GM04503 (cell line): ENCODE measurements at places on chromosomes 11 and 22.

DNA sequence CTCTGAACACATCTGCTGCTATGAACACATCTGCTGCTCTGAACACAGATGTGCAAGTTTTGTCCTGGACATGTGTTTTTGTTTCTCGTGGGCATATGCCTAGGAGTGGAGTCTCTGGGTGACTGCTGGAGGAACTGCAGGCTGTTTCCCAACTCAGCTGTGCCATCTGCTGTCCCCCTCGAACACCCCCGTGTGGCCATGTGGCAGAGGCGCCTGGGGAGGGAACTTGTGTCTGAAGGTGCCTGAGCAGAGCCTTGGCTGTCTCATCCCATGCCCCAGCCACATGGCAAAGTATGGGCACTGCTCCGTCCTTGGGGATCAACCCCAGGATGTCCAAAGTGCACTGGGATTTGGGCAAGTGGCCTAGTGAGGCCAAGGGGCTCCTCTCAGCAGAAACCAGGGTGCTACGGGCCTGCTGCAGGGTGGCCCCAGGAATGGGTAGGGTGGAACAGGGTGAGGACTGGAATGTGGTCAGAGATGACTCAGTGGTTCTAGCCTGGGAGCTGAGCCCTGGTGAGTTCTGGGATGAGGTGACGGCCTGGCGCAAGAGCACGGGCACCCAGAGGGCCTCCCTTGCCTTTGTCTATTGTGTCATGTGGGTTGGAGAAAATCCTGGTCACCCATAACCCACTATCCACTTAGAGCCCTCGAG is 14.7 kb downstream of the GATD1 start:
- peak; percentile 83 for DNase-seq

- DNase-seq, result no peak
Measured at GRCh38 chr11:19173964-19174638, 27.7 kb downstream of the CSRP3 start.

DNA sequence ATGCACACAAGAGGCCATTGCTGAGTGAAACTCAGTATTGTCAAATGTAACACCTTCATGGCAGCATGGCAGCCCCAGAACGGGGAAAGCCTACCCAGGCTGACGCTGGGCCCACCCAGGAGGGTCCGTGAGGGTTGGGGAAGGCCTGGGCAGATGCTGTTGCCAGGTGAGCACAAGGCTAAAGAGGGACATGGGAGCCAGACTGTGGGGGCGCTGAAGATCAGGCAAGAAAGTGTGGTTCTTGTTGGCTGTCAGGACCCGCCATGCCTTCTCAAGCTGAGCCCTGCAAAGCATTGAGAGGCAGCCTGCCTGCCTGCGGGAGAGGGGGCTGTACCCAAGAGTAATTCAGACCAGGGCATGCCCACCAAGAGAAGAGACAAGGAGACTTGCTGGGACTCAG is 85.0 kb upstream of the PITPNB start:
- DNase-seq, result no peak

DNA sequence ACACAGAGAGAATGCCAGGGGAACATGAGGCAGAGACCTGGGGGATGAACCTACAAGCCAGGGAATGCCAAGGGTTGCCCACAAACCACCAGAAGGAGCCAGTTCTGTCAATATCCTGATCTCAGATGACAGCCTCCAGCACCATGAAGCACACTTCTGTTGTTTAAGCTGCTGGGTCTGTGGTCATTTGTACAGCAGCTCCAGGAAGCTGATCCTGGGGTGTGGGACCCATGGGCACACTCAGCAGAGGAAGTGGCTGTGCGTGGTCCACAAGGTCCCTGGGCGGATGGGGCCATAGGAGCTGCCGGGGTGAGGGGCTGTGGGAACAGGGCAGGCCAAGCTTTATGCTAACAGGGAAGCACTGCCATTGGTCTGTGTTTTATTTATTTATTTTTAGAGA is 12.1 kb downstream of the PPM1F start:
- DNase-seq, result no peak

GRCh38 chr11:31127290-31127689 is 242.2 kb downstream of the DCDC1 start:
- DNase-seq, result no peak

DNA sequence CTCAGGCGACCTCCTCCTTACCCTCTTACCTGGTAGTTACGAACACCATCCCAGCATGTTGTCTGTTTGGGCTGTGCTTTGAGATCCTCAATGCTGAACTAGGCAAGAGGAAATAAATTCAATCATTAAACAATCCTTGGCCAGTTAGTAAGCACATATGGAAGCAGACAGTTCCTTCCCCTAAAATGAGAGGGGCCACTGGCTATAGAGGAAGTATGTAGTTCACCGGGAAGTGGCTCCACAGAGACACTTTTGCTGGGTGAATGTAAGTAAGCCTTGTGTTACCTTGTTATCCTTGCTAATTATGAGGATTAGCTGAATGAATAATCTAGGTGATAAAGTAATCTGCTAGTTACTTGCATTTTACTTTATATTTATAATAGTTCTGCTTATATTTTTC is 2.9 kb downstream of the THYN1 start:
- DNase-seq, result no peak

GRCh38 chr22:50482107-50483074 is 1.0 kb downstream of the ADM2 start:
- DNase-seq, result no peak

DNA sequence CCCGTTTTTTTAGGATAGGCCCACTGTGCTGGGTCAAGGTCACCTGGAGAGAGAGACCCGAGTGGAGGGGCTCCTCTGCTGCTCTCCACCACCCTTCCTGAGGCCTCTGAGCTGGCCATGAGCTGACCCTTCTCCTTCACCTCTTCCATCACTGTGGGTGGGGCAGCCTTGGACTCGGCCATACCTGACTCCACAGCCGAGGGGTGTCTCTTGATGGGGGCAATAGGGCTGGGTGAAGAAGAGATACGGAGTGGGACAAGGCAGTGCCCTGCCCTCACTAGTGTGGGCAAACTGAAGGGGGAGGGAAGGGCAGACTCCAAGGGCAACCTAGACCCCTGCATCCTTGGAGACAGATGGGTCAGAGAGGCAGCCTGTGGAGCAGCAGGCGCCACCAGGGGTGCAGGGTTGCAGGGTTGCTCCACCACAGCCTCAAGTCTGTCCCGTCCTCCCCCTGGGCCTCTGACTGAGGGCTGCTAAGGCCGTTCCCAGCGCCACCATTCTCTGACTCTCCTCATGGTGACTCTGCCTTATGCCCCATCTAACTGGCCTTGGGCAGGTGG is 20.1 kb upstream of the NECTIN1 start:
- no peak for DNase-seq

GRCh38 chr11:128271401-128271800 is 316.0 kb downstream of the ETS1 start:
- no peak for DNase-seq

GRCh38 chr11:69299572-69299971 is 5.6 kb downstream of the MYEOV start:
- DNase-seq, result no peak

DNA sequence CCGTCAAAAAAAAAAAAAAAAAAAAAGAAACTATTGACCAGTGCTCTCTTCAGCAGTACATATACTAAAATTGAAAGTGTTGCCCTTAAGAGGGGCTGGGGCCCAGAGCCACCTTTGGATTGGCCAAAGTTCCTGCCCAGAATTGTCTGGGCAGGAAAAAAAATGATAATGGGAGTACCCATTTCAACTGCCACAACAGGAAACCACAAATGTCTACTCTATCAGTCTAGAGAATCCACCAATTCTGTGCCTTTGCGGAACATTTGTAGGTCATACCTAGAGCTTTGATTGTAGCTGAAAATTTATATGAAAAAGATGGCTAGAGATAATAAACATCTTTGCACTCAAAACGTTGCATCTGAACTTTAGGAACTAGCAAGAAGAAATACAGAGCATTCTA is 69.4 kb downstream of the FAM76B start:
- DNase-seq, result no peak

GRCh38 chr11:129117595-129118350 is 74.4 kb downstream of the ARHGAP32 start:
- DNase-seq, result no peak

DNA sequence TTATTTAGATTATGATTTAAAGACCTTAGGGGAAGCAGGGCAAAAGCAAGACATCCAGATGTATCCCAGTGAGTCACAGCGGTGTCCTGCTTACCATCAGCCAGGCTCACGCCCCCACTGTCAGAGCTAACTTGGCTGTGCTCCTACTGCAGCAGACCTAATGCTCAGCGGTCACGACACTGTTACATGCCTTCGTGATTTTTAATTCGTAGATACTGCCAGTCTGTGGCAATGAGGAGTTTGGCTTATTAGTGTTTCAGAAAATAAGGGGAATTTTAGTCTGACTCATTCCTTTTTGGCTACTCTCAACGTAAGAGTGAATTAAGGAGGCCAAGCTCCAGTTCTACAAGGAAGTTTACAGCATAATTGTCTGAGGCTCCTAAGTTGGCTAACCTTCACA is 22.7 kb downstream of the EFCAB6 start:
- DNase-seq, result peak; percentile 98

- no peak for DNase-seq
Measured at GRCh38 chr22:36830601-36831000, 13.8 kb upstream of the PVALB start.

DNA sequence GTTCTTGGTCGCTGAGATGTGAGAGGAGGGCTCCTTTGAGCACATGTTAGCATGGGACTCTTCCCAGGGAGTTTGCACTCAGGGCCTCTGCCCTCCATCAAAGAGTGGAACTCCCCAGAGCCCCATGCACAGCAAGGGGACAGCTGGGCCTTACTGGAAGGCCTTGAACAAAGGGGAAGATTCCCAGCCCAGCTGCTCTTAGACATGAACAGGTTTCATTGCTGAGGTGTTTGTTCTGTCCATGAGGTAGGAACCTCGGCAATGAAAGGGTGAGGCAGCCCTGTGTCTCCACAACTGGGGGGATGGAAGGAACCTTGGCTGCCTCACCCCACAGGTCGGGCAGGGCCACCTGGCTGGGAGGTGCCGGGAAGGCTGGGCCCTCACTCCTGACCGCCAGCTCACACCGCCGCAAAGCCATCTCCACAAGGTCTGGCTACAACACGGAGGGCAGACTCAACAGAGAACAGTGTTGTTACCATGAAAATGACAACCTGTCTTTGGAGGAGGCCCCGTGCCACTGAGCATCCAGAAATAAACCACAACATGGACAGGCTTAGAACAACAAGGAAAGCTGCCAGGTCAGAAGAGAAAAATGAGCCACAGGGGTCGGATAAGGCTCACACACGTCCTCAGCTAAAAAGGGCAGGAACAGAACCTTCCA is 3.2 kb downstream of the DERL3 start:
- DNase-seq, result no peak

DNA sequence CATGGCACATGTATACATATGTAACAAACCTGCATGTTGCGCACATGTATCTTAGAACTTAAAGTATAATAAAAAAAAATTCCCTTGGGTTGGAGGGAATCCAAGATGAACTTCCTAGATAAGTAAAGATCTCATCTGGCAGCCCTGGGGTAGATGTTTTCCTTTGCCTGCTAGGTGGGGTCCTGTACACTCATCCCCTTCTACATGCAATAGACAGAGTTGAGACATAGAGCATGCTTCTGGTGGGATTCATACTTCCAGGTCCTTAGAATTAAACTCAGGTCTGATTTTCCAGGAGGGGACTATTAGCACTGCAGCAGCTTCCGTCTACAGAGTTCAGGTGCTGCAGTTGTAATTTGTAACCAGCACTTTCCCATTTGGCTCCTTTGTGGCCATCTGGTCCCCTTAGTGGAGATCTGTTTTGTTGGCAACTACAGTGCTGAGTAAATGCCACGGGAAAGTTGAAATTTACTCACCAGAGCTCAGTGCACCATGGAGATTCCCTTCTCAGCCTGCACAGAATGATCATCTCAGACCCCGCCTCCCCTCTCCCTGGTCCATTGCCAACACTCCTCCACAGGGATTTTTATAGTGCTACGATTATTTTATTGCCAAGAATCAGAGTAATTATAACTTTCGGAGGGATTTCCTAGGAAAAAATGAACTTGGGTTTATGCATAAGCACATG is 220.1 kb upstream of the E2F8 start:
- no peak for DNase-seq

DNA sequence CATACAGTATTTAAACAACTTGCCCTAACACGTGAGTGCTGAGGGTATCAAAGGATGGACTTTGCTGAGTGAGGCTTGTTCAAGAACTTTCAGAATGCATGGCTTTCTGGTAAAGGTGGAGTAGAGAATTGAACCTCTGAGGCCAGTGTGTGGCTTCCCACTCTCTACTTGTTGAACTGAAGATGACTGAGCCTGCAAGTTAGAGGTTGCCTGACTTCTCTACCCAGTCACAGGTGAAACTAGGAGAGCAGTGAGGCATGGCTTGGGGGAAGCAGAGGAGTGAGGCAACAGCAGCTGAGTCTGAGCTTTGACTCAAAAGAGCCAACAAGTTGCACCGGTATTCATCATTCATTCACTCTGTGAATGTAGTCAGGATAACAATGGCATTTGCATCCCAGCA is 256.4 kb upstream of the SESN3 start:
- DNase-seq, result no peak

DNA sequence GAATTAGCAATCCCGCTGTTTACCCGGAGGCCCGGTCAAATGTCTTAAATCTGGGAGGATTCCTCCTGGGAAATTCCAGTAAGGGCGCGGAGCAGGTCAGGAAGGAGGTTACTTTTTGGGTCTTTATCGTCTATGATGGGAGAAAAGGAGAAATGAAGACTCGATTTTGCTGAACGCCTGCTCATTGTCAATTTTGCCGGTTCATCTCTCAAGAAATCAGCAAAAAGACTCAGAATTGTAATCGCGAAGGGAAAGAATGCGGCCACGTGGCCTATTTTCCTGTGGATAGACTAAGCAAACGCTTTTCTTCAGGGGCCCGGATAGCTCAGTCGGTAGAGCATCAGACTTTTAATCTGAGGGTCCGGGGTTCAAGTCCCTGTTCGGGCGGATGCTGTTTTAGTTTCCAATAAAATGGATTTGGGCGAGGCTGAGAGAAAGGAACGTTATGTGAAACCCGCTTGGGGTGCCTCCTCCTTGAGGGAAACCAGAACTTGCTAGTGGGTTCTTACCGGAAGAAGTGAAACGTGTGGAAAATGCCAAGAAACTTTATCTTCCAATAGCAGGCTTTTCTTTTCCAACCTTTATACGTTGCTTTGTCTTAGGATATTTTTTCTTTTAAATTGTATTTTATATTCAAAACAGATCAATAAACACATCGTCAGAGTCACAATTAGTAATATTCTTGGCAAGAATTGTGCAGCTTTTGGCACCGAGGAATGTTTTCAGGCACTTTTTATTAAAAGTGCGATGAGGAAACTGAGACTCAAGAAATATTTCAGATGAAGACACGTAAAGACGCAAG is 45.0 kb downstream of the OR4D9 start:
- DNase-seq, result peak; percentile 48

- DNase-seq, result no peak
Measured at GRCh38 chr22:17401728-17402127, 32.5 kb downstream of the CECR2 start.

DNA sequence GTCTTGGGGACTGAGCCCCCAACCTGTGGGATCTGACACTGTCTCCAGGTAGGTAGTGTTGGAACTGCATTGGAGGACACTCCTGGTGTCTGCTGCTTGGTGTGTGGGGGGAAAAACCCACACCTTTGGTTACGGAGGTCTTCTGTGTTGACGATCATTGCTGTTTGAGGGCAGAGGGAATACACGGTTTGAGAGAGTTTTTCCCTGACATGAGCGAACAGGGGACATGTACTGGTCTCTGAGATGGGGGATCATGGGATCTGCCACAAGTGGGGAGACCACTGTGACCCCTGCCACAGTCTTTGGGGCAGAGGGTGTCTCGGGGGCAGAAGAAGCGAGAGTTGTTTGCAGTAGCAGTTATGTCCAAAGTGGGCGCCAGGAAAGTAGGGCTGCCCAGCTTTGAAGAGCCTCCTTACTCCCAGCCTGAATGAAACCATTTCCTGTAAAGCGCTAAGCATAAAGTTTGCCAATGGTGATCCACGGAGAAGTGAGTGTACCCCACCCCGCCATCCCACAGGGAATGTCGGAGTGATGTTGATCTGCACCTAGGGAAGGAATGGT is 5.4 kb upstream of the SAA2 start:
- no peak for DNase-seq
